ENCODE measurements at places on chromosomes 6 and 20. TPM values are rescaled to one million over a fixed set of nuclear protein-coding genes. Genes with fewer than 3 reads are reported as not detected.

DNA sequence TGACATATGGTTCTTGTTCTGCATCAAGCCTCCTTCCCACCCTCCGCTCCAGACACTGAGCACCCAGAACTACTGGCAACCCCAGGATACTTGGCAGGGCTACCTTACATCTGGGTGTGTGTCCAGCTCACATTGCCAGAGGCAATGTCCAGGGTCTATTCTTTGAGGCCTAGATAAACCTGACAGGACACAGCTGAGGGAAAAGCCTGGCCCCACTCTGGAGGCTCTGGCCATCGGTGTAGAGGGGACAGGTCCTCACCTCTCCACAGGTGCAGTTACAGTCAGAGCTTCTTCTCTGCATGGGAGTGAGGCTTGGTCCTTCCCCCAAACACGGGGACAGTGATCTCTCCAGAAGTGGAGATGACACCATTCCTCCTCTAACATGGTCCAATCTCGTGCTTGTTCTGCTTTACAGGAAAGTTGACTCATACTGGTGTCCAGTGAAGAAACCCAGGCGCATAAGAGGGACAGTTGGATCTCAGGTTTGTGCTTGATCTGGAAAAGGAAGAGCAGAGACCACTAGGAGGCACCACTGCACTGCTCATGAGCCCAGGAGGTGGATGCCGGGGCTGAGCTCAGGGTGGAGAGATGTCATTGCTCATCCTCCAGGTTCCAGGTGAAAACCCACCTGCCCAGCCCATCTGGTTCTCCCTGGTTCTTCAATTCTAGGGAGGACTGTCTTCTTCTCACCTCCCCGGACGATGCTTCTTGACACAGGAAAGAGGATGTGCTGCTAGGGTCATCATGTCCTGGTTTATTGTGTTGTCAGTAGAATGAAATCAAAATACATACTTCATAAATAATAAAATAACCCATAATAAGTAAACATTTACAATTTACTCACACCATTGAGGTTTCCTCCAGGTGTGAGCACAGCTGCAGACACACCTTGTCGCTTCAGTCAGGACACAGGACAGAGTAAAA, 14.7 kb downstream of the HLA-F start:
- DNase-seq: no peak

DNA sequence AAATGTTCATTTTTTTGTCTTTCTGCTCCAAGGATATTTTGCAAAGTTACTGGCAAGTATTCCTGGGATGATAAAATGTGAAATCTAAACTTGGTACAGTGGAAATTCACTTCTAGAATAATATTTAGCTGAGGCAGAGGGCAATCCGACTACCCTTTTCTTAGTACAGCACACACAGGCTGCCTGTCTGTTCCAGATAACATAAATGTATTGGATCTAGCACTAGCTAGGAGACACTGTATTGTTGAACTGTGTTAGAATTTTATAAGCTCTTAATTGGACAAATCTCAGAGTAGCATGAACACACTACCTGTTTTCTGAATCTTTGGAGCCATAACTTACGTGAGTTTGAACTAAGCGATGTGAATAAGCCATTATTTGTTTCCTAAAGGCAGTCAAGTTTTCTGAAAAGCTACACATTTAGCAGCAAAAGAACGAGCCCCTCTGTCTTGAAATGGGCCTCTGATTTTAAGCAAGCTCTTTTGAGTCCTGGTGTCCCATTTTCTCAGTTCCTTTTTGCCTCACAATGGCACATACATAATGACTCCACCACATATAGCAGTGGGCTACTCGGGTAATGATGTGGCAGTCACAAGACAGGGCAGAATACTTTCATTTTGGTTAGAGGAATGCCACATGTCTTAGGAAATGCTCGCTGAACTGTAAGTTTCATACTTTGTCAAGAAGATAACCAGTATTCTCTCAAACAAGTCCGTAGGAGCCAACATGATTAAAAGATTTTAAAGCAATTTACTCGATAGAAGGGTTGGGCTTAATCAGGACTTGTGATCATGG, 116.5 kb upstream of the ESR1 start:
- peak; percentile 6 for DNase-seq

GRCh38 chr20:18738055-18738454, 75.5 kb upstream of the SCP2D1 start:
- no peak for DNase-seq

The SIRPD gene
- not detected for polyA plus RNA-seq

GRCh38 chr6:168949981-168950857, 303.4 kb downstream of the THBS2 start:
- DNase-seq: no peak

- DNase-seq: no peak
Measured at GRCh38 chr6:113662688-113663333, 194.3 kb upstream of the MARCKS start.
